GM12891 (cell line): ENCODE measurements at places on chromosomes 16 and 17.

DNA sequence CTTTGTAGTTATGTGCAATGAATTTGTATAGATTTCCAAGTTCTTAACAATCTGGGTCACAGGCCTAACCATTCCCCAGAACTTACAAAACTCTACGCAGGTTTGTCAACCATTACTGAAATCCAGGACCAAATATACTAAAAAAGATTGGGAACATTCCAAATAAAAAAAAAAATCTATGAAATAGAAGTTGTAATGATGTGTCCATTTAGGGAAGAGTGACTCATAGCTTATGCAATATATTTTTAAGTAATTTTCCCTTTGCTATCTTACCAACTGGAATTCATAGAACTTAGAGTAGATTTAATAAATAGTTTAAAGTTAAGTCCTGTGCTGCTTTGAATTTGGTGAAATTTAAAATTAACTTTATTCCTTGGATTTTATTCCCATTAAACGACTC, 393.2 kb downstream of the PMP22 start:
- no peak for DNase-seq

- no peak for DNase-seq
Observed at GRCh38 chr17:74953134-74953687, 17.5 kb downstream of the OTOP3 start.

DNA sequence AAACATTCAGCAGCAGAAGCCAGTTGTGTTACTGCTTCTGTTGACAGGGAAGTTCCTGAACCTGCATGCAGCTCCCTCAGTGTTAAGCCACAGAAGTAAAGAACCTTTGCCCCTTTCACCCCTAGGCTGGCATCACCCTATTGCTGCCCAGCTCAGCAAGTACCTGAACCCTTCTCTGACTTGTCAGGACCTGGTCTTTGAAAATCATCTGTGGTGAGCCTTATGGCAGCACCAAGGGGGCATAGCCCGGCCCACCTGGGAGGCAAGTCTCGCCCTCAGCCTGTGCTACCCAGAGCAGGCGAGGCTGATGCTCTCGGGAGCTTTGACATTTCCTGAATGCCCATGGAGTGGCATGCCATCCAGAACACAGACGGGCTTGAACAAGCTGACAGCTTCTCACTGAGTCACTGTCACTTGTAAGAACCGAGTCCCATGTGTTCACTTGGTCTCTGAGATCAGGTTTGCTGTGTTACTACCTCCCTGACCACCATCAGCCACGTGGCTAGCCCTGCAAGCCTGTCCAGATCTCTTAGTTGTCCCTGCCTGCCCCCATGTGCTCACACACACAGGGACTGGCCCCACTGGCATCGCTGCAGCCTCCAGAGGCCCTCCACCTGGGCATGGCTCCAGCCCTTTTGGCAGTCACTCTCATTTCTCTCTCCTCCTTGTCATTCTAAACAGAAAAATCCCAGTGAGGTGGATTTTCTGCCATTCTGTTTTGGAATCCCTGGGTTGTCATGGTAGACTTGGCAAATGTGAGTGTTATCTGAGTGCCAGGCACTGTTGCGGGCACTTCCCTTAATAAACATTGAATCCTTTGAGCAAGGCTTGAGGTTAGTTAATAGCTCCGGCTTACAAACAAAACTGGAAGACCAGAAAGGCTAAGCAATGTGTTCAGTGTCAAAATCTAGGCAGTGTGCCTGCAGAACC, 2.9 kb upstream of the CARMIL2 start:
- no peak for DNase-seq

- DNase-seq = no peak
Observed at GRCh38 chr16:51326131-51326856, 175.2 kb upstream of the SALL1 start.

DNA sequence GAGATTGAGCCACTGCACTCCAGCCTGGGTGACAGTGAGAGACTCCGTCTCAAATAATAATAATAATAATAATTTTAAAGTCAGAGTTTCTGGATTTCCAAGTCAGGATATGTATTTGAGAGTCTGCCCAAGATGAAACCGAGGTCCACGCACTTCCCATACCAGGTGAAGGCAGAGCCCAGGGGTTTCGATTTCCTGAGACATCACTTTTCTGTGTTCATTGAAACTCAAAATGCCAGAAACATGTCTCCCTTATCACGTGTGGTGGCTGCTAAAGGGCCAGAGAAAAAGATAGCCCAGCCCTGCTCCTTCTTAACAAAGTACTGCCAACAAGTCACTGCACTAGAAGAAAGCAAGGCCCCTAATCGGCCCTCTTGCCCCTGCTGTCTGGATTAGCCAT, 9.8 kb upstream of the RNF157 start:
- DNase-seq = no peak

GRCh38 chr17:68740555-68741447, 139.6 kb upstream of the FAM20A start:
- no peak for DNase-seq

GRCh38 chr16:54341892-54342776, 55.5 kb upstream of the IRX3 start:
- DNase-seq = no peak

DNA sequence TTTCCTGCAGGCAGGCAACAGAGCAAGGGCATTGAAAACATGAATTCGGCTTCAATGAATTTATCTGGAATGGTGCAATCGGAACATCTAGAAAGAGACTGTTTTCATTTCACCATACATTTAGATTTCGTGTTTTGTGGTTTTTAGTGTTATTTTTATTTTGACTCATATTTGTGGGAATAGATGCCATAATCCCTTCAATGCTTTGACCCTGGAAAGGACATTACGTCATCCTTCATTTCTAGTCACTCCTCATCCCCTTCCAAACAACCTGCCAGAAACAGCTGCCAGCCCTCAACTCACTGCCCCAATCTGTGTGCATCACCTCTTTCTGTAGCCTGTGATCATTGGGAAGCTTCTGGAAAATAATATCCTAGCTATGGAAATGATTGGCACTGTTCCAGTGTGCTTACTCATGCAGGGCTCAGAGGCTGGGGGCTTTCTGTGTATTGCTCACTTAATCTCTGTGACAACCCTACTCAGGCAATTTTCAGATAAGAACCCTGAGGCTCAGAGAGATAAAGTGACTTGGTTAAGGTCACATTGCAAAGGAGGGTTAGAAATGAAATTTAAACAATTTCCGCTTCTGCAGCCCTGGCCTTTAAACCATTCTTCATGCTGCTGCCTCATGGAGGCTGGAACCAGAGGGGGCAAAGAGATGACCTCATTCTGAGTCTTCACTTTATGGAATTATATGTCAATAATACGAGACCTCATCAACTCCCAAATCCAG, 9.5 kb upstream of the KSR1 start:
- no peak for DNase-seq

- DNase-seq = peak; percentile 18
Observed at GRCh38 chr17:9529033-9529700, 46.5 kb downstream of the STX8 start.

GRCh38 chr17:49830605-49831004, 17.3 kb downstream of the TAC4 start:
- DNase-seq = no peak

- DNase-seq = no peak
Observed at GRCh38 chr17:50505591-50506130, 2.6 kb upstream of the MYCBPAP start.

GRCh38 chr17:82862737-82863382, 23.0 kb upstream of the ZNF750 start:
- no peak for DNase-seq

DNA sequence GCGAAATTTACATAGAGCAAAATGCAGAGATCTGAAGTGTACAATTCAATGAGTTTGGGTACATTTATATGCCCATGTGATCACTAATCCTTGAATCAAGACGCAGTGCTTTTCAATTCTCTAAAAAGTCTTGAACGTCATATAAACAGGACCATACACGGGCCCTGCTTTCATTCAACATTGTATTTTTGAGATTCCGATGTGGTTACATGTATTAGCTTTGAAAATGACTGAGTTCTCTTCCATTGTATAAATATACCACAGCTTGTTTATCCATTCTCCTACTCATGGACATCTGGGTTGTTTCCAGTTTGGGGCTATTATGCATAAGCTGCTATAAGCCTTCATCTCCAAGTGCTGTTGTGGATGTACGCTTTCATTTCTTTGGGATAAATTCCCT, 45.5 kb downstream of the ZCCHC14 start:
- DNase-seq = no peak

DNA sequence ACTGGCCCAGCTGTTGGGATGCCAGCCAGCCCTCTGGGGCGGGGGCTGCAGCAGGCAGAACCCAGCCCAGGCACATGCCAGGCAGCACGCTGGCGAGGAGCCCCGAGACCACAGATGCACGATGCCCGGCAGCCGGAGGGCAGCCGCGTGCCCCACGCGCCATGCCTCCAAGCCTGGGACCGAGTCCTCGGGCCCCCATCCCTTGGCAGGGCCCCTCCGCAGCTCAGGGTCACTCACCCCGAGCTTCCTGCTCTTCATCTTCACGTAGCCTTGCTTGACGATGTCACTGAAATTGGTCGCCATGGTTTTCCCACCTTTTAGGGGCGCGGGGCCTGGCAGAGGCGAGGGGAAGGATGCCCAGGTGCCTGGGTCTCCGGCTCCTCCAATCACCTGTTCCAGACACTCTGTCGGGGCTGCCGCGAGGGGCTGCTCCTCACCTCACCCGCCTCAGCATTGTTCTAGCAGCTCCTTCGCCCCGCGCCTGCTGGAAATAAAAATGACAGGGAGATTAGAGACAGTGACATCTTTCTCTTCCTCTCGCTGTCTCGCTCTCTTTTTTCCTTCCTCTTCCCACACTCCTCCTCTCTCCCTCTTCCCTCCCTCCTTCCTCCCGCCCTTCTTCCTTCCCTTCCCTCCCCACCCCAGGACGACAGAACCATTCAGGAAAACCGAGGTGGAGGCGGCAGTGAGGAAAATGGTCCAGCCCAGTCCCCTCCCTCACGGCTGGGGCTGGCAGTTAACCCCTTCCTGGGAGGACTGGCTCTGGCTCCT, 6.9 kb downstream of the DOK4 start:
- no peak for DNase-seq

GRCh38 chr16:82470016-82470415, 156.8 kb upstream of the CDH13 start:
- DNase-seq = no peak

DNA sequence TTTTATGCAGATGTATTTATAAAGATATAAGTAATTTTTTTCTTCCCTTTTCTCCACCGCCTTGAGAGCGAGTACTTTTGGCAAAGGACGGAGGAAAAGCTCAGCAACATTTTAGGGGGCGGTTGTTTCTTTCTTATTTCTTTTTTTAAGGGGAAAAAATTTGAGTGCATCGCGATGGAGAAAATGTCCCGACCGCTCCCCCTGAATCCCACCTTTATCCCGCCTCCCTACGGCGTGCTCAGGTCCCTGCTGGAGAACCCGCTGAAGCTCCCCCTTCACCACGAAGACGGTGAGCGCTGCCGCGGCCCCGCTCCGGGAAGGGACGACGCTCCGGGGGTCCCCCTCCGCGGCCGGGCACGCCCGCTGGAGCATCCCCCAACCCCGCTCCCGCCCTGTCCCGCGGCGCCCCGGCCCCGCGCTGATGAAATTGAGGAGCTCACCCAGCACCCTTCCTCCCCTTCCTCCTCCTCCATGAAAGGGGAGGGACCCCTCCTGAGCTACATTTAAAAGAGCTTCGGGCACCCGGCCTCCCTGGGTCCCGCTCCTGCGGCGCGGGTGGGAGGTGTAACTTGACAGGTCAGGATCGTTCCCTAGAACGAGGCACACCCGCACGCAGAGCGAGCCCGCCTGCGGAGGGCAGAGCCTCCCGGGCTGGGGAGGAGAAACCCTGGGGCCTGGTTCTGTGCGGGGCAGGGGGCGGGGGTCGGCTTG, 706 bp downstream of the HLF start:
- no peak for DNase-seq

DNA sequence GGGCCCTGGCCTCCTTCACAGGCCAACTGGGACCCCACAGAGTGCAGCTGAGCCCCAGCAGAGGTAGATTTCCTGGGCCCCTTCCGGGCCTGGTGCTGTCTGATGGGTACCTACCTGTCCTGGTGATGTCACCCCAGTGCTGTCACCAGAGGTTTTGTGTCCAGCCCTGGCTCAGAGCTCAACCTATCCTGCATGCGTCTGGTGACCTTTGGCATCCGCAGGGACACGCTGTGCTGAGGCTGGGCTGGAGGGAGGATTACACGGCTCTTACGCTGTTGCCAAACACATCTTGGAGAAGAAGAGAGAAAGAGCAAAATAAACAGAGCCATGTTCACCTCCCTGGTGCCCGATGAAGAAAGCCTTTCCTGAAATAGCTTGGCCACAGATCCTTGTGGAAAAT, 70.6 kb upstream of the MED9 start:
- no peak for DNase-seq

DNA sequence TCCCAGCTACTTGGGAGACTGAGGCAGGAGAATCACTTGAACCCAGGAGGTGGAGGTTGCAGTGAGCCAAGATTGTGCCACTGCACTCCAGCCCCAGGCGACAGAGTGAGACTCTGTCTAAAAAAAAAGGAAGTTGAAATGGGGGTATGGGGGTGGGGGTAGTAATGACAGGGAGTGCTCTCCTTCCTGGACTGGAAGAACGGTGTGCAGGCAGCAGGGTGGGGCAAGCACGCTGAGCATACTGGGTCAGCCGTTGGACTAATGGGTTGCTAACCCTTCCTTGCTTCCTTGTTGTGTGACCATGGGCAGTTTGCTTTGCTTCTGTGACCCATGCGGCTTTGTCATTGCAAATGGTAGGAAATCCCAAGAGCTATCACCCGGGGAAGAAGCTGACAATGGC, 16.5 kb downstream of the KATNIP start:
- no peak for DNase-seq

- no peak for DNase-seq
Observed at GRCh38 chr17:35256629-35257028, 13.8 kb downstream of the SLFN5 start.

GRCh38 chr16:24308200-24308599, 52.1 kb downstream of the CACNG3 start:
- DNase-seq = no peak

- no peak for DNase-seq
Observed at GRCh38 chr16:164827-165538, 795 bp upstream of the HBM start.

GRCh38 chr17:65035704-65036103, 20.8 kb downstream of the GNA13 start:
- DNase-seq = no peak
